ENCODE measurements at places on chromosomes 5 and 9.

DNA sequence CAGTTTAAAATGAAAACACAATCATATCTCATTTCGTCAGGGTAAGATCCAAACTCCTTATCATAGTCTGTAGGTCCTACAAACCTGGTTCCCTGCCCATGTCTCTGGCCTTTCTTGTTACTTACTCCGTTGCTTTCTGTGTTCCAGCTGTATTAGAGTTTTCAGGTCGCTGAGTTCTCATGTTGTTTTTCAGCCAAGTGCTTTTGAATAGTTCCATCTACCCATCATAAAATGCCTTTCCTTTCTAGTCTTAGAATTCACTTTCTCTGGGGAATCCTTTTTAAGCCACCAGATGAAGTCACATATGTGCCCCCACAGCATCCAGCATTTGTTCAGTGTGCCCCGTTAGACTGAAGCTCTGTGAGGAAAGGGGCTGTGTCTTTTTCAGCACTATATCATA is 228.7 kb downstream of the YTHDC2 start:
- DNase-seq, result no peak

GRCh38 chr5:163460562-163461171 is at the start of gene HMMR:
TSS of gene HMMR (plus strand) at chr5:163460632. CDS start at chr5:163460693, 61 bp downstream.
- no peak for DNase-seq

GRCh38 chr9:14857449-14858305 is 52.6 kb downstream of the FREM1 start:
- no peak for DNase-seq

- peak; percentile 2 for DNase-seq
Measured at GRCh38 chr5:119079318-119079921, 8.5 kb downstream of the DMXL1 start.

DNA sequence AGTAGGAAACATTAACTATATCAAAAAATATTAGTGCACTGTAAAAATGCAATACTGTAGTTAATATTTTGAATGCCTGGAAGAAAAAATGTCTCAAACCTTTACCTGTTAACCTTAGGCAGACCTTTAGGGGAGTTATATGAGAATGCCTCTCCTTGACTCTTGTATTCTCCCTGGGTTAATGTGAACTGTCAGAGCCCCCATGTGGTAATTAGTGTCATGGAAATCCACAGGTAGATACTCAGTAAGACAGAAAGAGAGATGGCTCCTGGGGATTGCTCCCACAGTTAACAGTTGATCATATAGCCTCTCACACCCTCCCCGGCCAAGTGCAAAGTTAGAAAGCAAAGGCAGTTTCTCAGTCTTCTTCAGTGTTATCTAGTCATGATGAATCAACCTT is 742.8 kb downstream of the NR2F1-AS1 start:
- DNase-seq, result peak; percentile 14

DNA sequence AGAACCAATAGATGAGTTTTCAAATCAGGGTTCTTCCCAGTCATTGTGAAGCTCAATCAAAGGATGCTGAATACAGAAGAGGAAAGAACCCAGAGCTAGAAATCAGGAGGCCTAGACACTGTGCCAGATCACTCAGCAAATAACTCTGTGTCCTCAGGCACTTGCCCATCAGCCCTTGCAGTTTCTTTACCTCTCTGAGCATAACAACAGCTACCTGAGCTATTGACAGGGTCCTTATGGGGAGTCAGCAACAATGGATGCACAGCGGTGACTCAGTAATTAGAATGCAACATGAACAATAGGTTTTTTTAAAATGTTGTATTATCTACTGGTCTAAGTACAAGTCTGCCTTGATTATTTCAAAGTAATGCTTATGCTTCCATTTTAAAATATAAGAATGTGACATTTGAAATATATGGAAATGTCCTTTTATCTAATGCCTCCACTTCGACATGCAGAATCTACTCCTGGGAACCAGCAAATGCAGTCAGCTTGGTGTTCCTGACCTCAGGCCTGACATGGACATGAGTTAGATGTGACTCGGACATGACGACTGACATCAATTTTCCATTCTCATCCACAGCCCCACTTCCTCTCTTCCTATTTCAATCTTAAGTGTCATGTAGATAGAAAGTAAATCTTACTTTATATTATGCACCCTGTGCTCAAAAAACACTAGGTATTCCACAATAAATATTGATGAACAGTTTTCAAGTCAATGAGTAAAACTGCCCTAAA is 155.0 kb downstream of the TLE1 start:
- DNase-seq, result no peak

GRCh38 chr5:154734370-154735248 is 20.6 kb upstream of the LARP1 start:
- DNase-seq, result no peak

GRCh38 chr9:80842389-80842788 is 847.0 kb downstream of the TLE1 start:
- no peak for DNase-seq

GRCh38 chr5:54304040-54304439 is 6.3 kb downstream of the ARL15 start:
- DNase-seq, result no peak

DNA sequence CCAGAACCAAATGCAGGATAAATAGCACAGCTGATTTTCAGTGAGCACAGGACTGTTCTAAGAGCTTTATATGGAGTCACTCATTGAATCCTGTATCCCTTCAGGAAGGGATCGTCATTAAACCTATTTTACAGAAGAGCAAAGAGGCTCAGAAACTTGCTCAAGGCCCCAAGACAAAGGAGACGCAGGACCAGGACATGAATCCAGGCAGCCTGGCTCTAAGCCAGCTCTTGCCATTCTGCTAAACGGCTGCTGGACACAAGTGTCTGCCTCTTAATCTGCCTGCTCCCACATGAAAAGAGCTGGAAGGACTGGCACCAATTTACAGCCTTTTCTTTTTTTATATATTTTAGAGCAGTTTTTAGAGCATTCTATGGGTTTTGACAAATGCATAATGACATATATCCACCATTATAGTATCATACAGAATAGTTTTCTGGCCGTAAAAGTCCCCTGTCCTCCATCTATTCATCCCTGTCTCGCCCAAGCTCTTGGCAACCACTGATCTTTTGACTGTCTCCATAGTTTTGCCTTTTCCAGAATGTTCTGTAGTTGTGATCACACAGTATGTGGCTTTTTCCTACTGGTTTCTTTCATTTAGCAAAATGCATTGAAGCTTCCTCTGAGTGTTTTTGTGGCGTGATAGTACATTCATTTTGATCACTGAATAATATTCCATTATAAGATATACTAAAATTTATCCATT is 37.5 kb downstream of the RETREG1 start:
- no peak for DNase-seq

DNA sequence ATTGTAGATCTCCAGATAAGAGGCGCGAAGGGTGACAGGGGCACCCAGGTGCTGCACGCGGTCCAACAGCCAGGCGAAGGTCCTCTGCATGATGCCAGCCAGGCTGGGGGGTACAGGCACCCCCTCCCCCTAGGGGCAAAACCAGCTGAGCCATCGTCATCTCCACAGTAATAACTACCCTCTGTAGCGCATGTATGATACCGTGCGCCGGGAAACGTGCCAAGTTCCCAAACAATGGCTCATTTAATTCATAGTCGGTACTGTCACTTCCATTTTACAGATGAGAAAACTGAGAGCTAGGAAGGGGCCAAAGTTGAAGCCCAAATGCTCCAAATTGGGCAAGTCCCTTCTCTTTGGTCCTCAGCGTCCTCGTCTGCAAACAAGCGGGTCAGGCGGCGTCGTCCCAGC is 1.5 kb downstream of the KIF12 start:
- DNase-seq, result peak; percentile 30

- DNase-seq, result no peak
Measured at GRCh38 chr9:89412951-89413350, 85.0 kb downstream of the SEMA4D start.

DNA sequence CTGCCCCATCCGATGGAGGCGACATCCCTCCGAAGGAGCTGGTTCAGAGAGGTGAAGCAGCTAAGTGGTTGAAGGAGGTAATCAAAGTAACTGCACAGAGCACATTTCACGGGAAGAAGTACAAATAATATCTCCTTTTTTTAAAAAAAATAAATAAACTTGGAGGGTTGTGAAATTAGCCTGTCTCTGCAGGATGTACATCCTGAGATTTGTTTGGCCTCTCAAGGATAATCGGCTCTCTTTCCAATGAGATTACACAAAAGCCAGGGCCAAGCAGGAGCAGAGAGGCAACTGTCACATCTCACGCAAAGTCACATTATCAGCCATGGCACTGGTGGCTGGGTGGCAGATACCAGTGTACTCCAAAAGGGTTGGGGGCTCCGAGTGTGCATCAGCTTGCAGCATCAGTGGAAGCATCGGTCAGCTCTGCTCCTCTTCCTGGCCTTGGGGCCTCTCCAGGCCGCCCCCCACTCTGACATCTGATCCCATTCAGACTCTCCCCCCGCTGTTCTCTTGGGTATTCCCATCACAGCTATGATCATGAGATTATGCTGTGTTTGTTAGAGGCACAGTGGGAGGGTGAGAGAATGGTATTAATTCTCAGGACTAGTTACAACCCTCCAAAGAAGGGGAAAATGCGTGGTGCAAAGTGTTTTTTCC is 109.9 kb downstream of the UGCG start:
- no peak for DNase-seq

DNA sequence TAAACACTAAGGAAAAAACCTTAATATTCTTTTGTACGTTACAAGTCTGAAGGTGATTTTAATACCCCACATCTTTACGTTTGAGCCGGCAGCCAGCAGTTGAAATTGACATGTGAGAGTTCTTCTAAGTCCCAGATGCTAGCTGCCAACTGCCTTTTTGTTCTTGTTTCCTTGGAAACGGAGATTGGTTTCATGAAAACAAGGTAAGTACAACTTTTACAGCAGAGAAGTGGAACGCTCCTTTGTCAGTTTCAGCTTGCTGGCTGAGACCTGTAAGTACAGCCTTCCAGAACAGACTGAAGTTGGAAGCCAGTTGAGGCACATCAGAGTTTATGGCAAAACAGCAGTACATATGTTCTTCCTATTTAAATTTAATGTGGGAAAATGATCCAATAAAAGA is 1018.4 kb upstream of the ARRDC3 start:
- DNase-seq, result peak; percentile 63

DNA sequence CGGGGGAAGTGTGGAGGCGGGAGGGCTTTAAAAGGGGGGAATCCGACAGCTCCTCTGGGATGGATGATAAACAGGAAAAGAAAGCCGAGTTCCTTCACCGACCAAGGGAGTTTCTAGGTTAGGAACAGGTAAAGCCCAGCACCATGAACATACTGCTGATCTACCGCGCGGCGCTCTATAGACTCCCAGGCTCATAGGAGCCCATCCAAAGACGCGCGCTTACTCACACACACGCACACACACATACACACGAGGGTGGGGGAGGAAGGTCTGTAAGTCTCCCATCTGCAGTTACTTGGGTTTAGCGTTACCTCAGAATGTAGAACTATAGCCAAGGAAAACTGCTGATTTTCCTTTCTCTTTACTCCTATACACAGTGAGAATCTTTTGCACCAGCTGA is 2.6 kb upstream of the GABRB2 start:
- DNase-seq, result no peak

DNA sequence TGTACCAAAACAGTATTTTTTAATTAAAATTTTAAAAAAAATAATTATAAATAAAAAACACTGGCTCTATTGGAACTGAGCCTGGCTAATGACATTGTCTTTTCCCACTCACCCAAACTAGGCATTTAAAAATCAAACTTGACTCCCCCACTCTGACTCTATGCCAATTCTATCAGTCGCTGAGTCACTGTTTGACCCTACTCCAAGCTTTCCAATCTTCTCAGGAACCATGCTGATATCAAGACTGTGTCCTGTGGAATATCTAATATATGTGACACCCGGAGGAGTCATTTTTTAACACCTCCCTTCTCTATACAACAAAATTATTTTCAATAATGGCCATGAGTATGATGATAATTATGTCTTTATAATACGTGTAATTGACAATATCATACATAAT is 171.6 kb upstream of the RASEF start:
- DNase-seq, result peak; percentile 48

- no peak for DNase-seq
Measured at GRCh38 chr5:115354246-115354645, 57.8 kb upstream of the CCDC112 start.

DNA sequence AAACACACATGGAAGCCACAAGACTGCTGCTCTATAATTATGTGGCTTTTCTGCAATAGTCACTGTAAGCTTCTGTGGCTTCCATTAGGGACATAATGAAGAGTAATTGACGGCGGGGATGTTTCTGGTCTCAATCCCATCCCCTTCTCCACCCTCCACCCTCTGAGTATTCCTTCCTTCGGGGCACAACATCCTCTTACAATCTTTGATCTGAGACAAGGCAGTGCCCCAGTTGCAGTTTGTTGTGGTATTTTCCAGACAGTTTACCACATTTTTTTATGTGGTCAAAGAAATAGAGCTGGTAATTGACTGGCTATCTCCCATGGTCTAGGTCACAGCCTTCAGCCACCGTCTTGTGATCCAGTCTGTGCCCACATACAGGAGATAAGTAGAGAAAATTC is 277.7 kb downstream of the NR2F1-AS1 start:
- DNase-seq, result peak; percentile 23

- DNase-seq, result peak; percentile 79
Measured at GRCh38 chr9:17810728-17811571, 232.1 kb downstream of the SH3GL2 start.

DNA sequence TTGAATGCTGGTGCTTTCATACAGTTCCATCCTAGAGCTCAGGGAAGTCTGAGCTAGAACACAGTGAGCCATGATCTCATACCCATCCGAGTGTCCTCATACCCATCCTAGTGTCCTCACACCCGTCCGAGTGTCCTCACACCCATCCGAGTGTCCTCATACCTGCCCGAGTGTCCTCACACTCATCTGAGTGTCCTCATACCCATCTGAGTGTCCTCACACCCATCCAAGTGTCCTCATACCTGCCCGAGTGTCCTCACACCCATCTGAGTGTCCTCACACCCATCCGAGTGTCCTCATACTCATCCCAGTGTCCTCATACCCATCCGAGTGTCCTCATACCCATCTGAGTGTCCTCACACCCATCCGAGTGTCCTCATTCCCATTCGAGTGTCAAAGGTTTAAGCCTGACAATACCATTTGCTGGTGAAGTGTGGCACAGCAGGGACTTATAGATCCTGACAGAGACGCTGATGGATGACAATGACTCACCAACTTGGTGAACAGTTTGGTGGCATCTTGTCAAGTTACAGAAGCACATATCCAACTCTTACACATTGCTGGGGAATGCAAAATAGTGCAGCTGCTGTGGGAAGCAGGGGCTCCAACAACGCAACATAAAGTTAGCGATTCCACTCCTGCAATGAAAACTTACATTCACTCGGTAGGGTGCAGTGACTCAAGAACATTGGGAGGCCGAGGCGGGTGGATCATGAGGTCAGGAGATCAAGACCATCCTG is 77.0 kb upstream of the COL5A1 start:
- peak; percentile 59 for DNase-seq

- DNase-seq, result no peak
Measured at GRCh38 chr9:112945620-112946208, 55.0 kb upstream of the SLC46A2 start.

DNA sequence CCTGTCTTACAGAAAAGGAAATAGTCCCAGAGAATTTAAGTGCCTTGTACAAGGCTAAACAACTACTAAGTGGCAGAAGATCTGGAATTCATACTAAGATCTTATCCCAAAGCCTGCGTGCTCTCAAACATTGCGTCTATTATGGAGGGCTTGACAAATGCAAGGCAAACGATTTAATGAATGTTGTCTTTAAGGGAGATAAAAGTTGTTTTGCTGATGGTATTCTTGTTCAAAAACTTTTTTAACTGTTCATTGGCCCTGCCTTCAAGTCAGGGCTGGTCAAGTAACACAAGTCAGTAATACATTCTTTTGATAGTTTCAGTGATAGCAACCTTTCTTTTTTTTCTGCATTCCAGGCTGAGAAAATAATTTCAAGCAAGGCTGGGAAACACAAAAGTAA is 1.7 kb upstream of the SLC38A9 start:
- DNase-seq, result no peak

All from fibroblast of pulmonary artery (primary cell).